AG09309 (cell line): ENCODE measurements at places on chromosomes 3 and 15.
A peak's percentile ranks its signal among the peaks of the same experiment; 100 is the strongest.

GRCh38 chr3:52126036-52126435 is 28.2 kb downstream of the POC1A start:
- no peak for DNase-seq

- DNase-seq: no peak
Observed at GRCh38 chr3:41195946-41196345, 3.4 kb upstream of the CTNNB1 start.

GRCh38 chr3:12508291-12508700 is 24.0 kb downstream of the TSEN2 start:
- peak; percentile 96 for DNase-seq

GRCh38 chr15:41969851-41970431 is 2.4 kb downstream of the EHD4 start:
- DNase-seq: no peak

- no peak for DNase-seq
Observed at GRCh38 chr15:60219866-60220265, 177.9 kb downstream of the ANXA2 start.

GRCh38 chr15:38853608-38854007 is 289.0 kb upstream of the RASGRP1 start:
- DNase-seq: no peak

- DNase-seq: no peak
Observed at GRCh38 chr3:41169023-41169422, 30.3 kb upstream of the CTNNB1 start.

DNA sequence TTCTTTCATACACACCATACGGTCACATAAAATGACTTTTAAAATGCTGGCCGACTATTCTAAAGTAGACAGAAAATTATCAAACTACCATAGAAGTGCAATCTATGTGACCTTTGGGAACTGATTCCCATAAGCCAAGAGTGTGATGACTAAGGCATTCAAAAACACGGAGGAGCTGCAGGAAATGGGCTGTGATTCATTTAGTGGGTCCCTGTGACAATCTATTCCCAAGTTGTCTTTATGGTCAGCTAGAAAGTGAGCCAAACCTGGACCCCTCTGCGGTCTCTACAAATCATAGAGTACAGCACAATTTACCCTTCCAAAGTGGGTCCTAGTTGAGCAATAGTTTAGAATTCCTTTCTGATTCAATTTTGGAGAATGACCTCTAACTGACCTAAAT is 251.5 kb upstream of the CBLB start:
- DNase-seq: no peak

DNA sequence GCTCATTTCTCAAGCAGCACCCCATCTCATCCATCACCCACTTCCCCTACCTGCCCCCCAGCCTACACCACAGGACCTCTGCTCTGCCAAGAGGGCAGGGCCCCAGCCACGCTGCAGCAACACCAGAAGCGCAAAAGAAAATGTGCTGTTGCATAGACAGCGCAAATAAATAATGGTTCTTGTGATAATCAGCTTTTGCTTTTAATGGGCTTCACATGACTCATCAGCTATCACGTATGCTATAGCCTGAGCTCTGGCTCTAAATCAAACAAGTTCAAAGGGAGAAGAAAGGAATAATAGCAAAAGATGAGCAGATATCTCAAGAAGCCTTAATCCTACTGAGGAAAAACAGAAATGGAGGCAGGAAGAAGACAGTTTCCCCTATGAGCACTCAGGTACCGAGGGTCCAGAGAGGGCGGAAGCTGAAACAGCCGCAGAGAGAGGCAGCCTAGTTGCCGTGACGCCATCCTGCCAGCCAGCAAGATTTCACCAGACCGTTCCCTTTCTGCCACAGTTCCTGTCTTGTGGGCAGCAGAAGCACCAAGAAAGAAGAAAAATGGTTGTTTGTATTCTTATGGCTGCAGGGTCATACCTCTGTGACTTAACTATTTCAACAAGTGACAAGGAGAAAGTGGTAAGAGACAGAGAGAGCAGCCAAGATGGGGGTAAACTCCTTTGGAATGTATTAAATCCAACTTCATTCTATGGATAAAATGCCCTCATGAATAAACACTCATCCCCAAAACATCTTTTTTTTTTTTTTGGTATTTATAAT is 22.0 kb downstream of the RAB27A start:
- DNase-seq: no peak

GRCh38 chr3:77376511-77376910 is 336.6 kb downstream of the ROBO2 start:
- no peak for DNase-seq

DNA sequence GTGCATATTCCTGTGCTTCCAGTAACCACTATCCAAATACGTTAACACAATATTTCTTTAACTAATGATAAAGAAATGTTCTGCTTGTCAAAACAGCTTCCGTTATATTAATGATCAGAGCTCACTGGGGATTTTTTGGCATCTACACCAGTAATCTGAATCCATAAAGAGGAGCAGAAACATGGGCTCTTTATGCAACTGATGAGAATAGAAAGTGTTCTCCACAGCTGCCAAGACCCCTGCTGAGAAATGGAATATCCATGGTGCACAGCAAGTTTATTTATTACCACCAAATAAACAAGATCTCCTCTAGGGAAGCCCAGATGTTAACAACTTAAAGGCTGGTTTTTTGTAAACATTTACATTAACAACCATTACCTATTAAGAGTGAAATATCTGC is 54.5 kb downstream of the ALDH1A2 start:
- no peak for DNase-seq

GRCh38 chr3:77038930-77039605 is 831 bp upstream of the ROBO2 start:
- DNase-seq: no peak

DNA sequence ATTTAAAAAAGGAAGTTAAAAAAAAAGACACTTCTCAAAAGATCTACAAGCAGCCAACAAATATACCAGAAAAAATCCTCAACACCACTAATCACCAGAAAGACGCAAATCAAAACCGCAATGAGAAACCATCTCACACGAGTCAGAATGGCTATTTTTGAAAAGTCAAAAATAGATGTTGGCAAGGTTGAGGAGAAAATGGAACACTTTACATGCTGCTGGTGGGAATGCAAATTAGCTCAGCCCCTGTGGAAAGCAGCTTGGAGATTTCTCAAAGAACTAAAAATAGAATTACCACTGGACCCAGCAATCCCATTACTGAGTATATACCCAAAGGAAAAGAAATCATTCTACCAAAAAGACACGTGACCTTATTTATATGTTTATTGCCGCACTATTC is 574.7 kb upstream of the ADAMTS9 start:
- DNase-seq: no peak

DNA sequence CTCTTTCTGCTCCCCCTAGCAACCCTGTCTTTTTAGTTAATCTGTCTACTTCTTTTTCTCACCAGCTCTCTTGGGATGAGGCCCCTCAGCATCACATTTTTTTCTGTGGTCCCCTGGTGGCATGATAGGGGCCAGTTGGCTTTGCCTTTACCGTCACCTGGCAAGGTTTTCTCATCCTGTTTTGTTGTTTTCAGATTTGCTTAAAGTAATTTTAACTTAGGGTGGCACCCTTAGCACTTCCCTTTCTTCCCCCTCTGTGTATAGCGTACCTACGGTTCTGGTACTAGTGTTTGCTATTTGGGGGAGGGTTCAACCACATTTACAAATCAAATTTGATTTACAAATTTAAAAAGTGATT is 35.6 kb downstream of the PDCD6IP start:
- DNase-seq: no peak

GRCh38 chr3:17972959-17973906 is 230.8 kb upstream of the TBC1D5 start:
- DNase-seq: no peak

GRCh38 chr3:108645364-108645763 is 55.8 kb downstream of the DZIP3 start:
- no peak for DNase-seq

GRCh38 chr3:33132019-33132360 is 18.2 kb downstream of the CRTAP start:
- DNase-seq: no peak

DNA sequence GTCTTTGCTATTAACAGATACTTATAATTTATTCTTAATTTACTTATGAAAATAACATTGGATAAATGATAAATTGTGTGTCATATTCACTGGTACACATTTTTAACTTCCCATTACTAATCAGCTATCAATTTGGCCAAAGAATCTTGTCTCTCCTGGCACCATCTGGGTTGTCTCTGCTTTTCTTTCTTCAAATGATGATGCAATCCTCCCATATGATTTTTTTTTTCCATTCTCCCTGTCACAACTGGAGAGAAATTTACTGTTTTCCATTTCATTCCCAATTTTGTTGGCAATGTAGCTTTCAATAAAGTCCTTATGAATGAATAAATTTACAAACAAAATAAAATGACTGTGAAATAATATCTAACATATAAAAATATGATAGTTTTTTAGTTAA is 743.7 kb upstream of the EPHA6 start:
- no peak for DNase-seq

- no peak for DNase-seq
Observed at GRCh38 chr3:178386401-178386800, 149.8 kb upstream of the KCNMB2 start.

- DNase-seq: no peak
Observed at GRCh38 chr15:71730277-71731144, 79.8 kb upstream of the NR2E3 start.

DNA sequence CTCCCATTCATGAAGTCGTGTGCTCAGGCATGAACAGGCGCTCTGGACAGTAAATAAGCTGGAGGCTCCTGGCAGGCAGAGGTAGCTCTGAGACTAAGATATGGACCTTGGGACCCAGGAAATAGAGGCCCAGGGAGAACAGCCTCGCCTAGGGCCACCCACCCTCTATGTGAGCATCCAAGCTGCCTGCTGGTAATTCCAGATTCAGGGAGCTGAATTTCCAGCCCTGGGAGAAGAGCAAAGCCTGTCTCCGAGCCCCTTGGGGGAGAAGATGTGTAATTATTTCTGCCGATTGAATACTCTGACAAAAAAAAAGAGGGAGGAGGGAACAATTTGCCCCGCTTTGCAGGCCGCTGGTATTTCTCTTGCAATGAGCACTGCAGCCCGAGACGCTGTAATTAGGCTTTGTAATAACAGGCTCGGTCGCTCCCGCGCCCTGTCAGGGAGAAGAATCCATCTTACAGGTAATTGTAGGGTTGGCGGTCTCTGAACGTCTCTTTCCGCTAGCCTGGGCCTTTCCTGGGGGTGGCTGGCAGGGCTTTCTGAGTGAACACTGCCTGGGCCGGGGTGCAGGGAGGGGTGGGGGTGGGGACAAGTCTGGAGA is 131.5 kb downstream of the WNT7A start:
- no peak for DNase-seq

DNA sequence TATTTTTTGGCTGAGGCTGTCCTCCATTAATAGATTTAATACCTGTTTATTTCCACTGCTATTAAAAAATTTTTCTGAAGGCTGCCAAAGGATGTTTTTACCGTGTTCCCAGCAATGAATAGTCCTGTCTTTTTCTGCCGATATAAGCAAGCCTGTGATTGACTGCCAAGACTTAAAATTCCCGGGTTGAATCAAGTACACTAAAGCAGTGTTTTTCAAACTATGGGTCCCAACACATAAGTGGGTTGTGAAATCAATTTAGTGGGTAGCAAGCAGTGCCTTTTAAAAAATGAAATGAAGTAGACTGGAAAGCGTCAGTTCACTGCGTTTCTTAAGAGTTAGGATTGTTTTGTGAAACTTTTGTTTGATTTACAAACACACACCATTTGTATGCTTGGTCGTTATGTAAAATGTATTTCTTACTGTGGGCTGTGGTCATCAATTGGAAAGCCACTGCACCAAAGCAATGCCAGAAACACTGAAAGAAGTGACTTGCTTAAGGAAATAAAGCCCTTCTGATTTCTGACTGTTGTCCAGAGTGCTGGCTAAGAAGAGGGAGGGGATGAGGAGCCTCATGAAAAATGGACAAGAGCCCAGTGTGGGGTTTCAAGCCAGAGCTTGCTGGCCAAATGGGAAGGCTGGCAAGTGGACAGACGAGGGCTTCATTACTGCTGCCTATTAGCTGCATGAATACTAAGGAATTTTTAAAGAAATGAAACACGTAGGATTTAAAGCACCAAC is 206.0 kb downstream of the THRB start:
- no peak for DNase-seq

GRCh38 chr15:56553486-56553885 is 88.5 kb upstream of the MNS1 start:
- no peak for DNase-seq

- no peak for DNase-seq
Observed at GRCh38 chr3:9581742-9582141, 28.1 kb upstream of the LHFPL4 start.

DNA sequence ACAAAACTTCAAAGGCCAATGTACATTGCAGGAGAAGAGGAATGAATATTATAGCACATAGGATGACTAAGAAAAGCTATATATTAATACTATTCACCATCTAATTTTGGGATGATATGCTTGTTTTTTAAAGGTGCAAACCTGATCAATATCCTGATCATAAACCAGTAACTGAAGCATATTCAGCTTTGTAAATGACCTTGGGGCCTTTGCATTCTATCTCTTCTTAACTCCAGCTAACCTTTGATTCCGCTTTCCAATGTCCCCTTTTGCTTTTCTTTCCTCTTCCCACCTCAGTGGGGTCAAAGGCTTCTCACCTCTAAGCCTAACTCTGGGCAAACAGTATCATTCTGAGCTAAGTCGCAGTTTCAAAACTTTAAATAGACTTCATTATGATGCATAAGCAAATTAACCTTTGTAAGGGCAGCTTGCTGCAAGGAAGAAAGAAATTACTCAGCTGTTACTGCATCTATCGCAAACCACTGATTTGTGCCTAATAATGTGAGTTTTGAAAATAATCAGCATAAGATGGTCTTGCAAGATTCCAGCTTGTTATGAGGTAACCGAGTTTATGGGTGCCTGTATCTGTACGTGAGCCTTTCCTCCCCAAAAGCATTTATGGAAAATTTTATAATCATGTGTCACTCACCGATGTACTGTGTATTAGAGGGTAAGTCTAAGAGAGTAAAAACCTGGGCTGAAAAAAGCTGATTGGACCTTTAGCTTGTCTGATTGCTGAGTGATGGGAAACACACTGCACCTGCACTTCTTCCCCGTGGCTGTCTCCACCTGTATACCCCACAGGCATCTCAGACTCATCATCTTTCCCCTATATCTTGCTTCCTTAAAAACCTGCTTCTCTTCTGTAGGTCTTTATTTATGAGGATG is 116.8 kb downstream of the TPRG1 start:
- DNase-seq: no peak

- no peak for DNase-seq
Observed at GRCh38 chr3:12598890-12599289, 42.0 kb downstream of the MKRN2 start.

DNA sequence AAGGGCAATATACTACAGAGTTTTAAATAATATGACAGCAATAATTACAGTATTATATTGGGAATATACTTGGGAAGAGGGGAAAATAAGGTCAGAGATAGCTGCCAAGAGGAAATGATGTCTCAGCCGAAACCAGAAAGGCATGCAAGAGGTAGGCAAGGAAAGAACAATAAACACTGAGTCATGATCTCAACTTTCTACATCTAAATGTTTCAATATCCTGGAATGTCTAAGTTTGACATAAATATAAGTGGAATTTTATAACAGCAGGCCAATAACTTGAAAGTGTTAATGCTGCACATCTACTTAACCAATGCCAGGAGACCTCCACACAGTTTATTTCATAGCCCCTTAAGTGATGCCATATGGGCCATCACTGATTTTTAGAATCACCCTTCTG is 99.8 kb upstream of the CPNE4 start:
- peak; percentile 73 for DNase-seq

- DNase-seq: no peak
Observed at GRCh38 chr15:53869044-53869805, 109.0 kb upstream of the UNC13C start.
